ENCODE measurements at places on chromosomes 12 and 14.

DNA sequence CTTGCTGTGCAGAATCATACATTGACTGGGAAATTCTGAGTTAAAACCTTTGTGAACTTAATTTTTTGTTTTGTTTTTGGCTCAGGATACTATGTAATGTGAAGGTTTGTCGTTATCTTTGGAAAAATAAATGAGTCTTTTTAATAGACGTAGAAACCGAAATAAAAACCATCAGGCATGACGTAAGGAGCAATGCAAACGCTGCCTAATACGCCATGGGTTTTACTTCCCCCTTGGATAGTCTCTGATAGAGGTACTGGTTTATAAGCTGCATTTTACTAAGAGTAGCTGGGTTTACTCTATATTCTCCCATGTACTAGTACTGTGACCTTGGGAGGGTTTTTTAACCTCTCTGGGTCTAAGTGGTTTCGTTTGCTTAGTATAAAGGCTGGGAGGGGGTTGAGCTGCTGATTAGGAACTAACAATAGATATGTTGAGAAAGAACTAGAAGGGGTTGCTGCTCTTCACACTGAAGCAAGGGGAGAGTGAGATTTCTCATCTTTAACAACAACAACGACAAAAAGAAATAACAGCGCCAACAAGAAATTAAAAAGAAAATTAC lies 66.8 kb upstream of the SLCO1C1 start:
- DNase-seq: no peak

- no peak for DNase-seq
These were observed 22.3 kb downstream of the ZNF268 start for GRCh38 chr12:133203344-133204263.

GRCh38 chr14:91388551-91388975 lies 29.1 kb downstream of the CCDC88C start:
- DNase-seq: no peak

DNA sequence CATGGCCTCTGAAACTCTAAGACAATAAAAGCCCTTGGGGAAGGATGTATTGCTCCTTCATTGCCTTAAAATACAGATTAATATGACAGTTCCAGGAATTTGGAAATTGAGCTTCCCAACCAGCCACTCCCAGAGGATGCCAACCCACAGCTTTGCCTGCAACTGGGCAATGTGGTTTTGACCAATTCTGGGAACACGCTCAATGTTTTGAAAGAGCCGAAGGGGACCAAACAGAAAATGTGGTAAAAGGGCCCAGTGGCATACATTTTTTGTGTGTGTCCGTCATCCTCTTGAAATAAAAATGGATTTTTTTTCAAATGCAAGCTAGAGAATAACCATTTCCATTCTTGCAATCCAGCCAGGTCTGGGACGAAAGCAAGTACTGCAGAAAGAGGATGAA lies 88.3 kb upstream of the PLEKHG7 start:
- DNase-seq: no peak

DNA sequence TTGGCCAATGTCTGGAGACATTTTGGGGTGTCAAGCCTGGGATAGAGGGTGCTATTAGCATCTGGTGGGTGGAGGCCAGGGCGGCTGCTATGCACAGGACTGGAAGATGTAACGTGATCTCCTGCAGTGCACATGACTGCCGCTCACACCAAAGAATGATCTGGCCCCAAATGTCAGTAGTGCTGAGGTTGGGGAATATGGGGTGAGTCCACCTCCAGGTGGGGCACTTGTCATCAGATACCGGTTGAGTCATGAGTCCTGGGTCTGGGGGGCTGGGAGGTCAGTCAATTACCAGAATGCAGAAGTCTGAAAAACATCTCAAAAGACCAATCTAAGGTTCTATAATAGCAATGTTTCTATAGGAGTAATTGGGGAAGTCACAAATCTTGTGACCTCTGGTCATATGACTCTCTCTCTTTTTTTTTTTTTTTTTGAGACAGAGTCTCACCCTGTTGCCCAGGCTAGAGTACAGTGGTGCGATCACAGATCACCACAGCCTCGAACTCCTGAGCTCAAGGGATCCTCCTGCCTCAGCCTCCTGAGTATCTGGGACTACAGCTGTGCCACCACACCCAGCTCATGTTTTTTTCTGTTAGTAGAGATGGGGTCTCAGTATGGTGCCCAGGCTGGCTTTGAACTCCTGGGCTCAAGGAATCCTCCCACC lies 6.0 kb upstream of the SDSL start:
- no peak for DNase-seq

- DNase-seq: no peak
These were observed 89.5 kb downstream of the AEBP2 start for GRCh38 chr12:19528750-19529149.

GRCh38 chr14:94049625-94050023 lies 23.5 kb downstream of the OTUB2 start:
- DNase-seq: no peak

DNA sequence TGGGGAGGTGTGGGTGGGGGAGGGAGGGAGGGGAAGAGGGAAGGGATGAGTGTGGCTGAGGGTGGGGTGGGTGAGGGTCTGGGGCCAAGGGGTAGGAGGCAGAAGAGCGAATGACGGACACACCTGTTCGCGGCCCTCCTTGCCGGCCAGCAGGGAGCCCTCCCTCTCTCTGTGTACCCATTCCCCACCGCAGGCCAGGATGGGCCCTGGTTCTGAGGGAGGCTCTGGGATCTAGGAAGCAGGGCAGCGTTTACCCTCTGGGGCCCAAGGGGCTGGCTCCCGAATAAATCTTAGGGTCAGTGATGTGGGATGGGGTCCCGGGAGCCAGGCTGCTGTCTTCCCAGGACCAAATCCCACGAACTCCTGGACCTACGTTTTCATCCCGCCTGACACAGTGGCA lies 46.0 kb upstream of the ESRRB start:
- DNase-seq: no peak

DNA sequence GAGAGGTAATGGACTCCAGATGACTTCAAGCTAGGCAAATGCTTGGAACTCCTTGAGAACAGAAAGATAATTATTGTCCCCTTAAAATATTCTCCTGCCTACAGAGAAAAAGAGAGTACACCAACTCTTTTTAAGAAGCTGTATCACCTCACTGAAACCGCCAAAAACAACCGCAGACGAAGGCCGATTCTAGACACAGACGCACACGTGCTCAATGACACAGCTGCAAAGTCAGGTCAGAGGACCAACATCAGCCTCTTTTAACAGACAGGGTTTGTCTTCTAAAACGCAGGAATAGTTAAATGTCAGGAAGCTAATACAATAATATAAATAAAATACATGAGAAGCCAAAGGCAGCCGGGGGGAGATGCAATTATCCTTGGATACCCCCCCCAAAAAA lies 19.0 kb downstream of the SLC15A4 start:
- DNase-seq: no peak

DNA sequence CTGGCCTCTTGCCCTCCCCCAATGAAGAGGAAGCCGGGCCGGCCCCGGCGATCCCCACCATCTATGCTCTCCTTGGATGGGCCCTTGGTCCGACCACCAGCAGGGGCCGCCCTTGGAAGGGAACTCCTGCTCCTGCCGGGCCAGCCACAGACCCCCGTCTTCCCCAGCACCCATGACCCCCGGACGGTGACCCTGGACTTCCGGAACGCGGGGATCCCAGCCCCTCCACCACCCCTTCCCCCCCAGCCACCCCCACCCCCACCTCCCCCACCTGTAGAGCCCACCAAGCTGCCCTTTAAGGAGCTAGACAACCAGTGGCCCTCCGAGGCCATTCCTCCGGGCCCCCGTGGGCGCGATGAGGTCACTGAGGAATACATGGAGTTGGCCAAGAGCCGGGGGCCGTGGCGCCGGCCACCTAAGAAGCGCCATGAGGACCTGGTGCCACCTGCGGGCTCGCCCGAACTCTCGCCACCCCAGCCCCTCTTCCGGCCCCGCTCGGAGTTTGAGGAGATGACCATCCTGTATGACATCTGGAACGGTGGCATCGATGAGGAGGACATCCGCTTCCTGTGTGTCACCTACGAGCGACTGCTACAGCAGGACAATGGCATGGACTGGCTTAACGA lies 19.4 kb downstream of the SETD1B start:
- no peak for DNase-seq

DNA sequence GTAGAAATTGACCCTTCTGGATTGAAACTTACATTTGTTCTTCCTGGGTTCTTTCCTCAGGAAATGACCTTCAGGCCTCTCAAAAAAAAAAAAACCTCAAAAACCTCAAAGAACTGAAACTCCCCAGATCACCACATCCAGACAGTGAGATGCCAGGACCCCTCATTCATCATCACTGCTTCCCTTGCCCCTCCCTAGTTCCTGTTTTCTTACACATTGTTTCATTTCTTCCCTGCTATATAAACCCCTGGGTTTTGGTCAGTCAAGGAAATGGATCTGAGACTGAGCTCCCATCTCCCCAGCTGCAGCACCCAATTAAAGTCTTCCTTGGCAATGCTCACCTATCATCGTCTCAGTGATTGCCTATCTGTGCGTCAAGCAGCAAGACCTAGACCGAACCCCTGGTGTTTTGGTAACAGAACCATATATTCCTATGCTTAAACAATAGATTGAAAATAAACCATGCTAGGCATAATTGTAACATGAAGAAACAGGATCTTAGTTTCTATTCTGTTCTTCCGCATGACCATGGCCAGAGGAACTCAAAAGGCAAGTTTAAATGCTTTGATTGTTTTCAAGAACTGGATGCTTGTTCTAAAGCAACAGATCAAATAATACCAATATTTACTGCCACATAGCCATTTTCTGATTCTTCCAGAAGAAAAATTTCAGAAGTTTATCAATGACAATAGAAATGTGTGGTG lies 108.0 kb upstream of the MAX start:
- no peak for DNase-seq

GRCh38 chr12:49557917-49558215 lies 10.1 kb downstream of the MCRS1 start:
- no peak for DNase-seq

- no peak for DNase-seq
These were observed 1.3 kb upstream of the KCNH5 start for GRCh38 chr14:63046339-63047268.

DNA sequence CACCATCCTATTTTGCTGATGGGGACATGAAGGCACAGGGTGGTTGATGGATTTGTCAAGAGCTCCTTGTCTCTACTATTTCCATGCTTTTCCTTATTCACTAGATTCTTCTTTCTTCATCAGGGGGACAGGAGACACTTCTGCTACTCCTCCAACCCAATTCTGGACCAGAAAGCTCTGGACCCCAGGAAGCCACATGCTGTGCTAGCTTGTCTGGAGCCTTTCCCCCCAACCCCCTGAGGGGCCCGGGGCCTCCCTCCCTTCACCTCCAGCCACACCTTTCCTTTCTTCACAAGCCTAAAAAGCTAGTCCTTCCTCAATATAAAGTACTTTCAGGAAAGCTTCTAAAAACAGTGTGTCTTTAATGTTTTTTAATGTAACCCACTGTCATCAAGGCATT lies 75.1 kb upstream of the CAPRIN2 start:
- DNase-seq: no peak

DNA sequence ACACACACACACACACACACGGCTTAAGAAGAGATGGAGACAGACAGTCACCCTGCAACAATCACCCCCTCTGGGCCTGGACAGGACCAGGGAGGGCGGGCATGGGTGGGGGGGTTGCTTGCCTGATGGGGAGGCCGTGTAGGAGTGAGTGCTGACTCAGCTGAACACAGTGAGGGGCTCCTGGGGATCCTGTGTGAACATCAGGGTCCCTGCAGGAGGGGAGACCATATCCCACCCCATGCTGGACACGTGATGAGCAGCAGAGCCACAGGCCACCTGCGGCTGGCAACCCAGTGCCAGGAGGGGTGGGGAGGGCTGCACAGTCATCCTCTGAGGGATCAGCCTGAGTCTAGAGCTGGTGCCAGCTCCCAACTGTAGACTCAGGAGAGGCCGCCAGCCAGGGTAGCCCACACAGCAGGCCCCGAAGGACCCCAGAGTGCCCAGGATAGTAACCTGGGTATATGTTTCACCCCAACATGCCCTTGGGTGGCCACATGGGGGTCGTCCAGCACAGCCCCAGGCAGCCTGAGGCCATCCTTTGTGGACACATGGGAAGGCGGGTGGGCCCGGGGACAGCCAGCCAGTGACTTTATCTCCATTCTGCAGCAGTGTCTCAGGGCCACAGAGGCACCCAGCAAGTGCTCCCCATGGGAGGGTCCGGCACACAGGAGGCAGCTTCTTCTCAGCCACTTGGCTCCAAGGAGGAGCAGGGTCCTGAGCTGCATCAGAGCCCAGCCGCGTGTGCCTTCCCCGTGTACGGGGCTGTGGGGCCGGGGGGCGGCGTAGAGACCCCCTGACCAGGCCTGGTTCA lies 73.7 kb upstream of the SFSWAP start:
- DNase-seq: no peak

GRCh38 chr14:21197418-21198205 lies 41.7 kb upstream of the OR5AU1 start:
- no peak for DNase-seq

DNA sequence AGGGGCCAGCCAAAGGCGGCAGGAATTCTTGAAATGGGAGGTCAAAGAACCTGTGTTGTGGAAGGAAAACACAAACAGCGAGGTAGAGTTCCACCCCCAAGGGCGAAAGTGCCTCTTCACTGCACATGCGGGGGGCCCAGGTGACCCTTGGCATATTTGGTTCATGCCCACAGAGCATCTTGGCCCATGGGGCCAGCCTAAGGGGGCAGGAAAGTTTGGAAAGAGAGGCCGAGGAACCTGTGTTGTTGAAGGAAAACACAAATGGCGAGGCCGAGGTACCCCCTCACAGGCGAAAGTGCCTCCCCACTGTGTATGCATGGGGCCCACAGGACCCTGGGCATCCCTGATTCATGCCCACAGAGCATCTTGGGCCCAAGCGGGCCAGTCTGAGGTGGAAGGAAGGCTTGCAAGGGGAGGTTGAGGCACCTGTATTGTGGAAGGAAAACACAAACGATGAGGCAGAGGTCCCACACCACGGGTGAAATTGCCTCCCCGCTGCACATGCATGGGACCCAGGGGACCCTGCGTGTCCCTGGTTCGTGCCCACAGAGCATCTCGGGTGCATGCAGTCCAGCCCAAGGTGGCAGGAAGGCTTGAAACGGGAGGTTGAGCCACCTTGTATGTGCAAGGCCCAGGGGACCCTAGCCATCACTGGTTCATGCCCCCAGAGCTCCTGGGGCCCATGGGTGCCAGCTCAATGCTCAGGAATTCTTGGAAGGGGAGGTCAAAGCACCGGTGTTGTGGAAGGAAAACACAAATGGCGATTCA lies 384.1 kb downstream of the ALG10 start:
- no peak for DNase-seq

GRCh38 chr12:77120156-77121085 lies 55.1 kb upstream of the E2F7 start:
- peak; percentile 16 for DNase-seq

GRCh38 chr14:96598332-96598928 lies 96.2 kb downstream of the PAPOLA start:
- no peak for DNase-seq
